ENCODE measurements at places on chromosomes 1 and 21. TPM values are rescaled to one million over a fixed set of nuclear protein-coding genes. Genes with fewer than 3 reads are reported as not detected.

Gene TRAF3IP3
- total RNA-seq = 1.7 TPM

DNA sequence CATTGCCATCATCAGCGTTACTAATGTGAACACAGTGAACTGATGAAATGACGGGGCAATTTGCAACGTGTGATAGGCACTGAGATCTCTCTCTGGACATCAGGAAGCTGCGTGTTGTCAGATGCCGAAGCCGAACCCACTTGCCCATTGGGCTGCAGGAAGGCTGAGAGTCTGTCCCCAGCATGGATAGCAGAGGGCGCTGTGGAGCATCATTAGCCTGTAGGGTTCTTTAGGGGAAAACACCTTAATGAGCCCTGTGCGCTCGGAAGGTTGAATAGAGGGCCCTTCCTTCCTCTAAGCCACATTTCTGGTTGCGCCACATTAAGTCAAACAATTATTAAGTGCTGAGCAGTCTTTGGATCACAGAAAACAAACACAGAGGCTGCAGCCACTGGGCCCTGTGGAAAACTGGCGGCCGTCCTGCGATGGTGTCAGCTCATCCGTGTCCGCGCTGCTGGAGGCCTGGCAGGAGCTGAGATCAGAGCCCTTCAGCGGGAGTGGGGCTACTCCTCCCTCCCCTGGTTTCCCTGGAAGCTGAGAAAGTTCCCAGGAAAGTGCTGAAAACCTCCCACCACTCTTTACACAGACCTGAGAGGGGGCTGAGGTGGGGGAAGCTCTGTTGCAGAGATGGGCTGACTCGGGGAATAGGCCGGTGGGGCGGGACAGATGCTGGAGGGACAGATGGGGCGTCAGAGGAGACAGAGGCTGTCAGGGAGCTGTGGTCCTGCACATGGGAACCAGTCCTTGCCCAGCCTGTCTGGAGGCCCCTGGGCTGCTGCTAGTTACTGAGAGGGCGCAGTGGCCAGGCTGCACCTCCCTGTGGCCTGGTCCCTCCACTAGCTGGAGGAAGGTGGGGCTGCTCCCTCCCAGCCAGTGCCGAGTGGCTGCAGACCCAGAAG, 12.7 kb downstream of the TFF2 start:
- DNase-seq = peak; percentile 76

DNA sequence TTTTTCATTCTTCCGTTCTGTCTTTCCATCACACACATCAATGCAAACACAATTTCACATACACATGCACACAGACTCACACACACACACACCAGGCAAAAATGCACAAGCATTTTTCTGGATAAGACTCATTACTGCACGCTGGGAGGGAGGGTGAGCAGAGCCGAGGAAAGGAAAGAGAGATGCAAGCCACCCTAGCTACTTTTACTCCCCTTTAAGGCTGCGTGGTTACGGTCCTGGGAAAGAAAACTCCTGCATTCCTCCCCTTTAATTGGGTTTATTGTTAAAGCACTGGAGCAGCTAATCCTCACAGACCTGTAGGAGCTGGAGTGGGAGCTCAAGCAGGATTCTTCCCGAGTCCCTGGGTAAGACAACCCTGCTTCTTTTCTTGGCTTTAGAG, at the start of gene CAMK1G:
CAMK1G (plus strand) TSS at position 307 of the 400 bp plus-strand sequence. CDS start 11,270 bp downstream, outside the sequence.
- no peak for DNase-seq

GRCh38 chr1:168552961-168553360, 9.2 kb upstream of the XCL2 start:
- DNase-seq = no peak

Gene PLPP3
- 79.0 TPM for total RNA-seq

Gene TLCD4
- total RNA-seq = 17.7 TPM

DNA sequence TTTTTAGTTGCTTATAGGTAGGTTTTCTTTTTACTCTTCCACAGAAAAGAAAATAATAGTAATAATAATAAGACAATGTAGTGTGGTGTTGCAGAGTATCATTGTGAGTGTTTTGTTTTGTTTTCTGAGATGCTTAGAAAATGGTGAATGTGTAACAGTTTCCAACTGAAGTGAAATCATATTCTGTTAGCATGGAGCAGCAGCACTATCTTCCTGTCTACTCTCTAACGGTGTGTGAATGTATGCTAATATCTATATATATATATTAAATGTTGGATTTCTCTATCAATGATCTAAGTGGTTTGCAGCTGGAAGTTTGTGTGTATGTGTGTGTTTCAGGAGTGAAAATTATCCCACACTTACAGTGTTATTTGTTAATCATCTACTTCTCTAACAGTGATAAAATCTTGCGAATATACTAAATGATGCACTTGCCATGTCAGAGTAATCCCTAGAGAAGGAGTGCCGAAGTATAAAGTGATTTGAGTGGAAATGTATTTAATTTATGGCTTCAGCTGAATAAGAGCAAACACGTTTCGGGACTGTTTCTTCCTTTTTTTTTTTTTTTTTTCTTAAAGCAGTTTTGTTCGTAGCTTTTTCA, 377 bp downstream of the SAMD13 start:
- no peak for DNase-seq

Gene CDA
- total RNA-seq = 1.5 TPM

DNA sequence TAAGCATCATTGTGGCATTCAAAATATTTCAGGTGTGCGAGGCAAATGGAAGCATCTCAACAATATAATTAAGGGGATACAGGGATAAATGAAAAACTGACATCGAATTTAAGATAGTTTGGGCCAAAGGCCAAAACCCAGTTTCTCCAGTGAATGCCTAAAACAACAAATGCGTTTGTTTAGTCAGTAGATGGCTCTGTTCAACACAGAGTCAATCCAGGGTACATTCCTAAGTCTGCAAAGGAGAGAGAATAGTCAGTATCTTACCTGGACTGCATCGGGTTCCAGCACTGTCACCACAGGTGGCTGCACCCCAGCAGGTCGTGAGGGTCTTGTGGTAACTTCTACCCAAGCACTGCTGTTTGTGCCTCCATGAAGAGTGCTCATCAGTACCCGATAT, 321.1 kb downstream of the KCTD3 start:
- no peak for DNase-seq

DNA sequence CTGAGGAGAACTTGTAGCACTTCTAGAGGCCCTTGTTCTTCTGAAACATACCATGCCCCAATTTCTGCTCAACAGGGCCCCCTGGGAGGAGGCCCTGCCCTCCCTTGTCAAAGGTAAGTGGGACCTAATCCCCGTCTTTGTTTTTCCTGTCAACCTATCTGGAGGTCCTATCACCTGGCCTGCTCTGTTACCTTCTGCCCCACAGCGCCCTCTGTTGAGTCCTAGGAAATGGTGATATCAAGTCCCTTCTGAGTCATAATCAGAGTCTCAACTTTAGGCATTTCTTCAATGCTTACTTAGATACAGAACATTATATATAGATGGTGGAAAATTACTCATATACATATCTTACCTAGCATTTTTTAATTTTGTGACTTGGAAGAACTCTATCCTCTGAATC, 28.2 kb upstream of the FCRL4 start:
- no peak for DNase-seq

Gene OLFM3
- total RNA-seq = 3.8 TPM

Gene IL19
- not detected for total RNA-seq

- no peak for DNase-seq
Observed at GRCh38 chr1:19682257-19682656, 17.6 kb downstream of the HTR6 start.

- DNase-seq = no peak
Observed at GRCh38 chr1:203506858-203507626, 13.1 kb downstream of the OPTC start.

Gene RLF
- total RNA-seq = 21.4 TPM

- DNase-seq = no peak
Observed at GRCh38 chr1:102896286-102896685, 212.0 kb downstream of the COL11A1 start.

DNA sequence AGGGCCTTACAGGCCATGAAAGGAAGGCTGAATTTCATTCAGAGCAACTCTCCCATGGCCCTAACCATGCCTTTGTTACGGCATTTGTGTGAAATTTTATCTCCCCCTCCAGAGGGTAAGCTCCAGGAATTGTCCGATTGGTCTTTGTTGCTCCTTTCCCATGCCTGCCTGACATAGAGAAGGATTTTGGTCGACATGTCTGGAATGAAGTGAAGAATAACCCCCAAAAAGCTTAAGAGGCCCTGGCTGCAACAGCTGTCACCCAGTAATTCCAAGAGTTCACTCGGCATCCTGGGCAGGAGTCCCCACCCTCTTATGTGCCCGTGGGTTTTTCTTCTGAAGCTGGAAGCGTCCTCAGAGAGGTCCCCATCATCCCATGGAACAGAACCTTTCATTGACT, 20.6 kb downstream of the CDA start:
- DNase-seq = no peak

GRCh38 chr21:41948078-41948895, 5.5 kb downstream of the C2CD2 start:
- DNase-seq = no peak

DNA sequence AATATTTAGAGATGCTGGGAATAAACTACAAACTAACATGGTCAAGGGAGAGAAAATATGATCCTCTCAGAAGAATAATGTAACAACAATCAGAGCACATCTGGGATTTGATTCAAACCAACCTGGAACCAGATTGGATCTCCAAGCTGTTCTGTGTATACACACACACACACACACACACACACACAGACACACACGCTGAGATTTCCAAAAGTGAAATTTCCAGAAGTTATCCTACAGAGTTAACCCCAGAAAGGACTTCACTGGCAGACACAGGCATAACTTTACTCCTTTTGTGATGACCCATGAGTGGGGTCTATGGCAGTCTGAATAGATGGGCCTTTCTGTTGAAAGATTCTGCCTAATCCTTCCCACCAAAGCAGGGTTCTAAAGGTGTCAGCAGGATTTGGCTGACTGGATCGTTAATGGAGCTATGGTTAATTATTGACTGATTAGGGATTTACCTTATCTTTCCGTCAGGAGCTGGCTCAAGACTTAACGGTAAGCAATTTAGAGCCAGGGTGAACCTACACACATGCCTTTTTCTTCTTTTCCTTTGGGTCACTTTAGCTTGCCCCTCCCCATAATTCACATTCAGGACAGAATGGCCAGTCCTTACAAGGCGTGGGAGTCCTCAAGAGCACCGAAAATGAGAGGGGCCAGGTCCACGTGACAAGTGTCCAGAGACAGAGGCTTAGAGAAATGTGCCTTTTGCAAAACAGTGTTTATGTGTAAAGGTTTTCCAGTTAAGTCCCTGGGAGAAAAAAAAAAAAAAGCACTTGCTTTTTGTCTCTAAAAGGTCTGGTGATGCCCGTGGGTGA, 10.9 kb upstream of the PROX1 start:
- DNase-seq = no peak

- no peak for DNase-seq
Observed at GRCh38 chr1:10754568-10755329, 41.7 kb downstream of the CASZ1 start.

Gene RRP15
- 20.2 TPM for total RNA-seq

Gene TNFRSF18
- total RNA-seq = 0.38 TPM

DNA sequence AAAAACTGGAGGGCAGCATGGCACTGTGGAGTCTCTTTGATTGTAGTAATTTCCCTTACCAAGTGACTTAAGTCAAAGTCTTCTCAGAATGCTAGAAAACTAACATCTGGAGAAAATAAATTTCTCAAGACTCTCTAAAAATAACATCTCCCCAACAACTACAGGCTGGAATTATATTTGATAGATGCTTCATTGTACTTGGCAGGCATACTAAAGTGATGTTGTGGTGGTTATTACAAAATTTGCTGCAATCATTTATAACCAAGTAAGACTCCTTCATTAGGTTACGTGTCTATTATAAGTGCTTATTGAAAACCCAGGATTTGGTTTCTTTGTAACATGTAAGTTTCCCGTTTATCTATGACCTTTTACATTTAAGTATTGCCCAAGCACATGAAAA, 132.9 kb upstream of the NRIP1 start:
- DNase-seq = no peak

Gene COL6A2
- 114 TPM for total RNA-seq

- DNase-seq = no peak
Observed at GRCh38 chr1:234918961-234919761, 209.5 kb downstream of the TOMM20 start.

Gene PRKAB2
- 23.1 TPM for total RNA-seq

GRCh38 chr1:153962088-153963029, 978 bp downstream of the SLC39A1 start:
- no peak for DNase-seq

DNA sequence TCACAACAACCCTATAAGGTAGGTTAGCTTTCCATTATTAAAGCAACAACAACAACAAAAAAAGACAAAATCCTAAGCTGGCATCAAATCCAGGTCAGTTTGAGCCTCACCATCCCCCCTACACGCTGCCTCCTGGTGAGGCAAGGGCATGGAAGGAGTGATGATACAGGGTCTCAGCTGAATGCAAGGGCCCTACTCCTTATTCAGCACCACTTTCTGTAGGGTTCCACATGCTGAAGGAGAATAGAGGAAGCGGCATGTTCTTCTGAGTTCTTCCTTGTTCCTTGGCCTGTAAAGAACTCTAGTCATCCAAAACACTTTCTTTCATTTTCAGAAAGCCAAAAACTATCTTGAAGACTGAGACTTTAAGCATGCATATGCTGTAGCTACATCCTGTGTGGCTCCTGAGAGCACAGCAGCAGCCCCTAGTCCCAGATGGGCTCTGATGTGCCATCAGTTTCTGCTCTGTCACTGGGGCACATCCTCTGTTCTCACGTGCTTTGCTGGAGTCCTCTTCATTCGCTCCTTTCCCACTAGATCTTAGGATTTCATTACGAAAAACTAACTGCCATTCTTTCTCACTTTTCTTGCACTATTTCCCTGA, 6.2 kb downstream of the ILDR2 start:
- DNase-seq = no peak

- DNase-seq = no peak
Observed at GRCh38 chr1:174534789-174535188, 87.0 kb downstream of the GPR52 start.

- DNase-seq = no peak
Observed at GRCh38 chr1:246787781-246788513, 63.7 kb downstream of the SCCPDH start.

GRCh38 chr21:42317826-42318746, 2.9 kb upstream of the TFF3 start:
- peak; percentile 64 for DNase-seq

DNA sequence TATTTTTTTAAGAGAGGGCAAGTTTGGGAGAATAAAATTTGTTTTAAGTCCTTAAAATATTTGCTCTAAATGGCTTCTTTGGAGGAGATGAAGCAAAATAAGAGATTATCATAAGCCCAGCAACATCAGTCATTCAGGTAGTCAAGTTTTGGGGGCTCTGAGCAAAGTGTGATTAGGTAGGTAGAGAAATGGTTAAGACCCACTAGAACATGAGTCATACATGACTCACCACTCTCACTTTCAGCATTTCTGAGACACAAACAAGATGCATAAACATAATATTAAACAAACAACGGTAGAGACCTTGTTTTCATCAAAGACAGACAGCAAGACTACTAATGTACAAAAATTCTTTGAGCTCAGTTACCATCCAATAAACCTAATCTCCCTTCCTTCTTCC, 272.2 kb downstream of the LMO4 start:
- DNase-seq = no peak

Gene GNAT2
- total RNA-seq = not detected

DNA sequence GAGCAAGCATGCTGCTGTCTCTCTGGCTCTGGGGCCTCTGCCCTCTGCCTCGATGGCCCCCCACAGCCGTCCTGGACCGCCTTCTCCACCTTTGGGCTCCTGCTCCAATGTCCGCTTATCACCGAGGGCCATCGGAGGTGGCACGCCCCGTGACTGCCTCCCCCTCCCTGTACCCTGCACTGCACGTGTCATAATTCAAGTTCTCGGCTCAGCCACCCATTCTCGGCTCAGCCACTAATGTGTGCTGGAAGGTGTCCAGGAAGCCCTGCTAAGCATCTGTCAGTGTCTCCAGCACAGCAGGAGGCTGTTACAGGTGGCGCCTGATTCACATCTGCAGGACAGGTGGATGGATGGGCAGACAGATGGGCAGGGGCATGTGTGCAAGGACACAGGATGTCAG, 45.5 kb downstream of the TP73 start:
- no peak for DNase-seq

GRCh38 chr1:181514298-181515290, 31.3 kb downstream of the CACNA1E start:
- DNase-seq = no peak
